ENCODE measurements at places on chromosomes 12 and 14.

DNA sequence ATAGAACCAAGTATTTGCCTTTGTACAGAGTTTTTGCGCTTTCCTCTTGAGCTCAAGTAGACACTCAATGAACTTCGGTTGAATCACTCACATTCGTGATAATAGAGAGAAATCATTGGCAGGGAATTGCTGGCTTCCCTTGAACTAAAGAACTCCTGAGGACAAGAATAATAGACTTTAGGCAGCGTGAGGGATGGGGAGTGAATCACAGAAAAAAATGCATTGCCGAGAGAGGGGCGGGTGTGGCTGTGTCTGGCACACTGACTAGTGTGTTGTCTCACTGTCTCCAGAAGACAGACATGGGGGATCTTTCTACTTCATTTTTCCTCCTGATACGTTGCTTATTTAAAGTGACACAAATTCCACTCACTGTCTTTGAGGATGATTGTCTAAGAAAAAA, 805.2 kb downstream of the BCL11B start:
- no peak for DNase-seq

- no peak for DNase-seq
These were observed 884 bp downstream of the GPD1 start for GRCh38 chr12:50104417-50105366.

- DNase-seq = no peak
These were observed 72.5 kb upstream of the NOS1 start for GRCh38 chr12:117433878-117434277.

- no peak for DNase-seq
These were observed 376.0 kb downstream of the LRIG3 start for GRCh38 chr12:58544281-58544680.

- no peak for DNase-seq
These were observed 60.2 kb downstream of the KDM2B start for GRCh38 chr12:121520586-121521086.

- no peak for DNase-seq
These were observed 254.4 kb upstream of the SFSWAP start for GRCh38 chr12:131456301-131457027.

GRCh38 chr12:32148372-32148771, 41.7 kb downstream of the BICD1 start:
- no peak for DNase-seq
